Activated T-helper 17 cell treated with anti-CD3 and anti-CD28 coated beads, Interleukin-2, amount 50 U/mL, for 72 hours (primary cell): ENCODE measurements at places on chromosomes 2 and 18.

- no peak for ATAC-seq
Observed at GRCh38 chr2:203574824-203575223, 39.7 kb upstream of the RAPH1 start.

- no peak for ATAC-seq
Observed at GRCh38 chr2:12547566-12548170, 169.1 kb upstream of the TRIB2 start.

DNA sequence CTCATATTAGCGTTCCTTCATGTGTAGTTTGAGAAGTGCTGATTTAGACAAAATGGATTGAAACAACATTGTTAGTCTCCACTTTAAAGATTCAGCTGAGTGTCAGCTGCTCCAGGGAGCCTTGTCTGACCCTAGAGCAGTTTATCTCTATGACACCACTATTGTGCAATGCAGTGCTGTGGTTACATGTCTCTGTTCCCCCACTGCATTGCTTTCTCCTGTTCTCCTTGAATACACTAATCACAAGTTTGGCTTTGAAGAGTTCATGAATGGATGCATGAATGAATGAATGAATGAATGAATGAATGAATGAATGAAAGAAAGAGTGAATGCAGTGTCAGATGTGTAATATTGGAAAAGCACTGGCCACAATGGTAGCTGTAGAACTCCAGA lies 38.3 kb downstream of the GCG start:
- no peak for ATAC-seq

- no peak for ATAC-seq
Observed at GRCh38 chr18:75390854-75391253, 36.6 kb downstream of the SMIM21 start.

DNA sequence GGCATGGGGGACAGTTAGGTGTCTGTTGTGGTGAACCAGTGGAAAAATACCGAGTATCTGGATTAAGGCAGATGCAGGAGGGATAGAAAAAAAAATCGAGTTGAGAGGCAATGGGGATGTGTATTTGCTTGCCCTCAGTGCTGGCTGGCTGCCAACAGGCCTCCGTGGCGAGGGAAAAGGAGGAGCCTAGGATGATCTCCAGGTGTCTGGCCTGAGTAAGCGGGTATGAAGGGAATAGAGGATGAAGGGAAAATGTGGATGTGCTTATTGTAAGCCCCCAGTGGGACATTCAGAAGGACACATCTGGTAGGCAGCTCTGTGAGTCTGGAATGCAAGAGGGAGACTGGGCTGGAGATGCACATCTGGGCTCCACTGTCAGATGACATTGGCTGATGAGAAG lies 22.8 kb downstream of the KCNS3 start:
- no peak for ATAC-seq

- ATAC-seq, result no peak
Observed at GRCh38 chr2:60438653-60439052, 114.8 kb downstream of the BCL11A start.

DNA sequence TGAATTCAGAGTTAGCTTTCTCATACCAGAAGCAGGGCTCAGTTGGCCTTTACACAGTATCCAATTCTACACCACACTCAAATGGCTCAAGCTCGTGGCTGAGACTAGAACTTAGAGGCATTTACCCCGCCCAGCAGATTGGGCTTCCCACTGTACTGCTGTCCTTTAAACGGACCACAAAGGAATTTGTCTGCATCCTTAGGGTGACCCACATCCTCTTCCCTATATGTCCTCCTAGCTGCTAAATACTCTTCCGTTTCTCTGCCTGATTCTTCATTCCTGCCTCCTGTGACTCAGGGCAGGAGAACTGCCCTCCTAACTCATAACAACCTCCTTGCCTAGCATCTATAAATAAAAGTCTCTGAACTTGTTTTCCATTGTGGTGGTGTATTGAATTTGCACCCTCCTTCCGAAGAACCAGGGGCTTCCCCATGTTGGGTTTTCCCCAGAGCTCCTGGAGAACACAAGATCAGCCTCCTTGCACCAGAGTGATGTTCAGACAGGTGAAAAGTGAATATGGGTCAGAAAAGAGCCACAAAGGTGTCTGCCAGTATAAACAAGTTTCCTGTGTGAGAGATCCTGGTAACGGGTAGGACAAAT lies 32.0 kb upstream of the MC4R start:
- no peak for ATAC-seq

DNA sequence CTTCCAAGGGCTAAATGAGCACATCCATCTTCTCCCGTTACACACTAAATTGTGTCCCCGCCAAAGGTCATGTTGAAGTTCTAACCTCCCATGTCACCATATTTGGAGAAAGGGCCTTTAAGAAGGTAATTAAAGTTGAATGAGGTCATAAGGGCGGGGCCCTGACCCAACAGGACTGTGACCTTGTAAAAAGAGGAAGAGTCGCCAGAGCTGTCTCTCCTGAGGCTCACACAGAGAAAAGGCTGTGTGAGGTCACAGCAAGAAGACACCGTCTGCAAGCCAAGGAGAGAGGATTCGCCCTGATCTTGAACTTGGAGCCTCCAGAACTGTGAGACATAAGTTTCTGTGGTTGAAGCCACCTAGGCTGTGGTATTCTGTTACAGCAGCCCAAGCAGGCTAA lies 24.1 kb downstream of the TRABD2A start:
- peak; percentile 92 for ATAC-seq

- peak; percentile 40 for ATAC-seq
Observed at GRCh38 chr2:19881221-19881907, 20.4 kb downstream of the TTC32 start.

- peak; percentile 74 for ATAC-seq
Observed at GRCh38 chr2:234111523-234111922, 61.0 kb downstream of the SPP2 start.
